ENCODE measurements at places on chromosomes 3 and 15. TPM values are rescaled to one million over a fixed set of nuclear protein-coding genes. Genes with fewer than 3 reads are reported as not detected.

- no peak overlapping the region for H3K27ac ChIP-seq
- no peak overlapping the region for H3K4me3 ChIP-seq
- DNase-seq: no peak
- H3K27me3 ChIP-seq: no peaks in the 10 kb centered on the region
- H3K4me1 ChIP-seq: no peaks in the 10 kb centered on the region
Observed at GRCh38 chr15:27433604-27434003, 462.6 kb downstream of the GABRG3 start.

GRCh38 chr3:189659571-189659970 lies 28.4 kb downstream of the TP63 start:
- H3K27ac ChIP-seq: no peak overlapping the region
- DNase-seq: no peak
- peaks cover 4% of the 10 kb centered on the region for H3K27me3 ChIP-seq
- H3K36me3 ChIP-seq: no peaks in the 10 kb centered on the region
- no peak overlapping the region for H3K4me3 ChIP-seq

DNA sequence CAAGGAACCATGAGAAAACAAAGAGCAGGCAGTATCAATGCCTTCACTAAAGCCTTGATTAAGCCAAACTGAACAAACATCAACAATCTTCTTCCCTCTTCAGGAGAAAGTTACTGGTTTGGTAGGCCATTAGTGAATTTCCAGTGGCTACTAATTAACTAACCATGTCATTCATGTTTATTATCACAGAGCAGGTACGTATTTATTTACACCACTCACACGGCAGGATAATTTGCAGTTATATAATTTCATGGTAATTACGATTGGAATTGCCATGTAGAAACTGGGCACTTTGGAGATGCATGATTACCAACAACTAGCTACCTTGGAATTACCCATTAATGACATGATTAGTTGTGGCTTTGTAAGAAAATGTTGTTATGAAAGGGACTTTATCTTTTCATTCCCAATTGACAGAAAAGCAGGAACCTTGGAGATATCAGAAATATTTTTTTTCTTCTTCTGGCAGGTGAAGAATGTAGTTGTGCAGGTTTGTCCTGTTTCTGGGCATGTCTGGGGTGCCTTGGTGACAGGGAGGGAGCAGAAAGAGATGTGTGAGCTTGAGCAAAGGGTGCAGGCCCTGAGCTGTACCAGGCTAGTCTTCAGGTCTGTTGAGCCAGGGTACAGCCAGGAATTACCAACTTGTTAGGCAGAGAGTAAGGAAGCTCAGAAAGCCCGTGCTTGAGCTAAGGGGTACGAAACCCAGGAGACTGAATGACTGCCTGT lies 310.7 kb downstream of the RORA start:
- DNase-seq: no peak
- H3K4me1 ChIP-seq: peaks cover 20% of the 10 kb centered on the region
- H3K4me3 ChIP-seq: no peak overlapping the region
- H3K27me3 ChIP-seq: peaks cover 9% of the 10 kb centered on the region
- no peaks in the 10 kb centered on the region for H3K36me3 ChIP-seq

DNA sequence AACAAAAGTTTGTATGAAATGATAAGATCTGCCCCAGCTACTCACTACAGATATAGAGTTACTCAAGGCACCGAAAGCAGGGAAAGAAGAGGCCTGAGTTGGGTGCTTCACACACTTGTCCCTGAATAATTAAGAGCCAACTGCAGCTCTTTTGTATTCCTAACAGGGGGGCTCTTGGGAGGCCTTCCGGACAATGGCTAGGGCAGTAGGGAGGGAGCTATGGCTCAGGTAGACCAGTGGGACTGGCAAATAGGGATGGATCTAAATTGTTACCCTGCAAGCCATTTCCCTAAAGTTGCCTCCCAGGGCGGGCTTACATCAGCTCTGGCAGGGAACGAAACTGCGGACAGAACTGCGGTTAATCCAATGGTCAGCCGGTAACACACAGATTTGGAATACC lies 6.2 kb downstream of the SEMA5B start:
- peaks cover 49% of the 10 kb centered on the region for H3K27me3 ChIP-seq
- DNase-seq: no peak

DNA sequence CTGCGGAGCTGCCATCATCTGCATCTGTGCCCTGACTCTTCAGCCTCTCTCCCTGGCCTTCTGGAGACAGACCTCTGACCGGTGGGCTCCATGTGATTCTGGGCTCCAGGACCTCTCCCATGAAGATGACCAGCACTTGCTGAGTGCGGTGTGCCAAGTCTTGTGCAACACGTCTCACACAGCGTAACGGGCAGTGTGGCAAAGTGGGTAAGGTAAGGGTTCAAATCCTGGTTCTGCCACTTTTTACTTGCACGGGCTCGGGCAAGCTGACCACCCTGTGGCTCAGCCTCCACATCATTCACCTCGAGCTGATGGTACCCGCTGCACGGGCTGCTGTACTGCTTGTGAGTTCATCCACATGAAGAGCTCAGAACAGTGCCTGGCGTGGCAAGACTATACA lies 6.5 kb upstream of the SYNM start:
- DNase-seq: no peak
- no peak overlapping the region for H3K27ac ChIP-seq
- H3K27me3 ChIP-seq: peaks cover 37% of the 10 kb centered on the region
- H3K36me3 ChIP-seq: no peaks in the 10 kb centered on the region
- H3K4me1 ChIP-seq: no peaks in the 10 kb centered on the region

DNA sequence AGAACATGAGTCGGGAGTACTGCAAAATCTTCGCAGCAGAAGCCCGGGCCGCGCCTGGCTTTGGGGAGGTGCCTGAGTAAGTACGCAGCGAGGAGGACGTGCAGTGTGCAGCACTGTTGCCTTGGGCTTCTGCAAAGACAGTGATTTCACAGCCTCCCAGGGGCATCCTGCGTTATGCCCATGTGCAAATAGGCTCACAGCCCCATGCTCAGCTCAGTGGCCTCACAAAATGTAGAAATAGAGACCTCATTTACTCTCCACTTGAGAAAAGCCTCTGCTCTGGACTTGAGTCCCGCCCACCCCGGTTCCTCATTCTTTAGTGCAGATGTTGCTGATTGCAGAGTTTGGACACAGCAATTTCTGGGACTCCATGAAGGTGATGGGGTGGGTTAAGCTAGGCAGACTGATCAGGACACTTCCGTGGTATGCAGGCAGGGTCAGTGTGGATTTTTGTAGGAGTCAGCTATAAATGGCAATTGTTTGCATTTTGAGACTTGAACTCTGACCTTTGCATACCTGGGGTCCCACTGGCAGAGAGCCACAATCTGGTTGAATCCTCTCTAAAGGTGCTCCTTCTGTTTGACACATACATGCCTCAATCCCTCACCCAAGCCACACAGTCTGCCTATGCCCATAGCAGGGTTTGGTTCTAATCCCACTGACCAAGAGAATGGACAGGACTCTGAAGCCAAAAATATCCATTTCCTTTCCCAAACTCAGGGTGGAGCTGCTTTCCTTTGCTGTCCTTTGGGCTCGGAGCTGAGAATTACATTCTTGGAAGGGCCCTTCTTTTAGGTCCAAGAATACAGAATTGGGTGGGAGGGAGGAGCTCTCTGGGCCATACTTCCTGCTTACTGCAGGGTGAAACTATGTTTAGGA lies 20.7 kb upstream of the SLC28A1 start:
- H3K27ac ChIP-seq: no peak overlapping the region
- no peak for DNase-seq
- no peaks in the 10 kb centered on the region for H3K27me3 ChIP-seq
- H3K4me1 ChIP-seq: no peaks in the 10 kb centered on the region
- no peak overlapping the region for H3K4me3 ChIP-seq

DNA sequence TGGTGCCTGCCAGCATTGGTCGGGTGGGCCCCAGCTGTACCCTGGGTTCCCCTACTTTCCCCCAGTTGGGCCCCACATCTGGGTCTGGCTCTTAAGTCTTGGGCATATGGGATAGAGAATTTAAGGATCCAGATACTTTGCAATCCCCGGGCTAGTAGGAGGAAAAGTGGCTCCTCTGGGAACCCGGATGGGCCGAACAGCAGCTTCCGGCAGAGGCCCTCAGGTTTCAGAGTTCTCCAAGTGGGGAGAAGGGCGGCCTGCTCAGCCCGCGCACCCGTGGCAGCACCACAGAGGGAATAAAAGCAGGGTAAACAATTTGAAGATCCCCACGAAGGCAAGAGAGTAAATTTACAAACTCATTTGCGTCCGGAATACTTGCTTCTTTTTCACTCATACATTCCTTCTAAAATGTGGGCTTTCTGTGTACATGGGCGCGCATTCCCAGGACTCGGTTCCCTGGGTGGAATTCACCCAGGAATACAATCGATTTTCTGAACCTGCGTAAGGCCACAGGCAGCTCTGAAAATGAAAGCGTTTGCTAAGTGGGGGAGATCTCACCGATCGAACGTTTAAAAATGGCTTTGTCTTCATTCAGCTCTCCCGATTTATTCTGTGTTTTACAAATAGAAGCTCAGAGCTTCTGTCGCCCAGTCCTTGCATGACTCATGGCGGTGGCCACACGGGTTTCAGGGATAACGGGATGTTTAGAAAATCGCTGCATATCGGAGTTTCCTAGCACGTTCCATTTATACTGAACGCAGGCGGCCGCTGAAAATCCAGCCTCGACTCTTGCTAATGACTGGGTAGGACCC lies 74.0 kb upstream of the POLG start:
- H3K27me3 ChIP-seq: peaks cover 90% of the 10 kb centered on the region
- H3K4me1 ChIP-seq: peaks cover 44% of the 10 kb centered on the region
- DNase-seq: no peak
- H3K4me3 ChIP-seq: peak overlapping the region; percentile 72
- no peaks in the 10 kb centered on the region for H3K36me3 ChIP-seq

KBTBD13 gene
- not detected for total RNA-seq

CHRNA7 gene
- total RNA-seq: not detected

TMEM40 gene
- total RNA-seq: not detected

THUMPD3 gene
- 55.8 TPM for total RNA-seq

DVL3 gene
- 28.5 TPM for total RNA-seq

TAGLN3 gene
- 0.85 TPM for total RNA-seq

All from activated CD4-positive, alpha-beta memory T cell treated with anti-CD3 and anti-CD28 coated beads for 36 hours (primary cell).